Mammary epithelial cell (primary cell): ENCODE measurements at places on chromosomes 6 and 20. TPM values are rescaled to one million over a fixed set of nuclear protein-coding genes. Genes with fewer than 3 reads are reported as not detected.

DNA sequence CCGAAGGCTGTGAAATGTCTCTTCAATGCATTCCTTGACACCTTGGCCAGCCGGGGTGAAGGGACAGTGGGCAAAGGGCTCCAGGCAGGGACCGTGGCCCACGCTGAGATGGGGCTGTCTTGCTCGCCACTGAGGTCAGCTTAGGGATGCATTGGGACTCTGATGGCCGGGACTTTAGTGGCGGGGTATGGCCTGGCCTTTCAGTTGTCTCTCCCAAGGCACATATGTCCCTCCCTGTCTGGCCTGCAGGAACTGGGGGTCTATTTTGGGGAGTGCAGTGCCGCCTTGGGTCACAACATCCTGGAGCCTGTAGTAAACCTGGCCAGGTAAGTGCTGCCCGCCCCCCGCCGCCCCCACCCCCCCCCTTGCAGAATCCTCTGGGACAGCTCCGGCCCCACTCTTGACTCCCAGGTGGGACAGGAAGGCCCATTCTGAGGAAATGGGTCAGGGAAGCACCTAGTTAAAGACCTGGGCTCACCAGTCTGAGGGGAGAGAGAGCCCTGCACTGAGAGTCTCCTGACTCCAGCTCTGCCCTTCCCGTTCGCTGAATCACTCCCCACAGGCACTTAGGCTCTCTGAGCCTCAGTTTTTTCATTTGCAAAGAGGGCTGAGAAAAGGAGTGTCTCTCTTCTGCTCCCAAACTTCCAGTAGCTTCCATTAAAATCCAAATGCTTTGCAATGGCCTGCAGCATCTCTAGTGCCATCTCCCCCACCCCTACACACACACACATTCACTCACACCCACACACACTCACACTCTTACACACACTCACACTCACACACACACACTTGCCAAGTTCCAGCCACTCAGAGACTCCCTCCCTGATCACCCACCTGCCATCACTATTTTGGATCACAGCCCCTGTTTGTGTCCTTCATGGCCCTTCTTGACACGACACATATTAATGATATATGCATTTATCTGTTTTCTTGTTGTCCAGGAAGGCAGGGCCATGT is 33.1 kb downstream of the RAB44 start:
- no peak for DNase-seq

- DNase-seq = no peak
Measured at GRCh38 chr20:36777576-36777975, 4.0 kb upstream of the DSN1 start.

Gene FAM83D
- polyA plus RNA-seq = 52.5 TPM

- DNase-seq = no peak
Measured at GRCh38 chr6:138162955-138163575, 1.3 kb downstream of the ARFGEF3 start.

DNA sequence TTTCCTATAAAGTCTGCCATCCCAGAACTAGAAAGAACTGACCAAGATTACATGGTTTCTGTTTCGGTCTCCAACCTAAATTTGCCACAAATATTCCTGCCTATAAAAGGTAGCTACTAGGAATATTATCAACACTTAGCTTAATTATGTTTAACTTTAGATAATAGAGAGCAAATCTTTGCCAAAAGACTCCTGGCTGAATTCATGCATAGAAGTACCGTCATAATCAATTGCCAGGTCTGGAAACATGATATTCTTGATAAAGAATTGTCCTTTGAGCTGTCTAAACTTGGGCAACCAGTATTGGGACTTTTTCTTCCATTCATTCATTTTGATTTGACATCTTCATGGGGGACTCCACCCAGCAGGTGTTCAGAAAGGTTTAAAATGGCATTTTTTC is 22.4 kb downstream of the CALHM6 start:
- no peak for DNase-seq

Gene SUMO4
- polyA plus RNA-seq = 0.14 TPM

- DNase-seq = no peak
Measured at GRCh38 chr20:32963176-32963575, 41.1 kb downstream of the SUN5 start.

DNA sequence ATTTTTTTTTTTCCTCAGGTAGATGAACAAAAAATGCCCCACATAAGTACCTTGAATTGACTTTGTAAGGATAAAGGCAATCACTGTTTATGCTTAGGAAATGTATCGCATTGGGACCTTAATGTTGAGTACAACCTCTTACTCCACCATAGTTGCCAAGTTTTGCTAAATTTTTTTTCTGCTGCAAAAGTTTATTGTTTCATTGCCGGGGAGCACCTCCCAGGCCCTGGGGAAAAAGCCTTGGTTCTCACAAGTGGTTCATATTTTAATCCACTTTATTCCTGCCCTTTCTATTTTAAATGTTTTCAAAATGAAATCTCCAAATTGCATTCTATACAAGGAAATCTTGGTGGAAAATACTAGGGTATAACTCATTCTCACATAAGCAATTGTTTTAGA is 52.3 kb upstream of the UTRN start:
- DNase-seq = no peak

- no peak for DNase-seq
Measured at GRCh38 chr6:83578057-83578456, 65.7 kb downstream of the PRSS35 start.

DNA sequence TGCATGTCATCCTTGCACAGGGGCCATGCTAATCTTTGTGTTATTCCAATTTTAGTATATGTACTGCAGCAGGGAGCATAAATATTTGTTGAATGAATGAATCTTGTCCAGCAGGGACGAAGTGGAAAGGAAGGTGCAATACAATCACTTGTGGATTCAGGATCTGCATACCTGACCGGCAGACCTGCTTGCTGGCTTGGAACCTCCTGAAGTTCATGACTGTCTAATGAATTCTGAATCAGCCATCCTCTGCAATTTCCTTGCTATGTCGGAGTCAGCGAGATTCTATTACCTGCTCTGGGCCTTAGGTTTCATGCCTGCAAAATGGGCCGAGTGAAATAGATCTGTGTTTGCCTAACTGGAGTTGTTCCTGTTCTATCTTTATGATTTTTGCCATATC is 17.4 kb upstream of the NCOA3 start:
- DNase-seq = no peak

- peak; percentile 35 for DNase-seq
Measured at GRCh38 chr20:44464514-44464913, 11.2 kb upstream of the TTPAL start.

Gene LAMA4
- 0.18 TPM for polyA plus RNA-seq

Gene KIF6
- polyA plus RNA-seq = 0.32 TPM

DNA sequence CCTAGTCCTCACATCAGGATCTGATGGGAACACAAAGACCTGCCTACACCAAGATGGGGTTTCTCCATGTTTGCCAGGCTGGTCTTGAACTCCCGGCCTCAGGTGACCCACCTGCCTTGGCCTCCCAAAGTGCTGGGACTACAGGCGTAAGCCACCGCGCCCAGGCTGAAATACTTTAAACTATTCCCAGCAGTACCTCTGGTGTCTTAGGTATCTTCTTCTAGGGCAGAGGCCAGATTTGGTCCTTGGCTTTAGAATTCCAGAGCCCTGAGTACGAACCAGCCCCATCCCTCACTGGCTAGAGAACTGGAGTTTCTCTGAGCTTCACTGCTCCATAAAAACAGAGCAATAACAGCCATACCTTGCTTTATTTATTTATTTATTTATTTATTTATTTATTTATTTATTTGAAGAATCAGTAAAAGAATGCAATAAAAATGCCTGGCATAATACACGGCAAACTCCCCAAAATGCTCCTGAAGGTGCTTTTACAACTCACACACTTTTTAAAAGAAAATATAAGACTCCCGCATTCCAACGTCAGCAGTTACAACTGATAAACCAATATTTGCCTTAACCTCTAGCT is 312.1 kb downstream of the TFAP2C start:
- no peak for DNase-seq

Gene RBM39
- polyA plus RNA-seq = 27.2 TPM

- DNase-seq = peak; percentile 54
Measured at GRCh38 chr6:90493332-90493731, 93.5 kb downstream of the MAP3K7 start.

DNA sequence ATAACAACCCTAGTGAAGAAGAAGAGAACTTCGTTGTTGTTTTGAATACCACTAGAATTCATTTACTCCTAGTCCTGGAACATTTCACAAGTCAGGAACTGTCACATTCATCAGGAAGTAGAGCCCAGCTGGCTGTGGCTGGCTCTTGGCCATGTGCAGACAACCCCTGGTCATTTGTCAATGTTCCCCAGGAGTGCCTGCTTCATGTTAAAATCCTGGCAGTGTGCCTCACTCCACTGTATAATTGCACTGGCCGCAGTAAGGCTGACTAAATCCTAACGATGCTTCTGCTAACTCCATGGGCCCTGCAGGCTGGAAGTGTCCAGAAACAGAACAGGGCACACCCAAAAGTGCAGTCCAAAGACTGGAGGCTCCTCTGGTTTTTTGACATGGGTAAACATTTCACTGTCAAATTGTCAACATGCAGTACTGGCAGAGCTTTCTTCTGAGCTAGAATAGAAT is 41.5 kb upstream of the ADGRF1 start:
- DNase-seq = peak; percentile 65

DNA sequence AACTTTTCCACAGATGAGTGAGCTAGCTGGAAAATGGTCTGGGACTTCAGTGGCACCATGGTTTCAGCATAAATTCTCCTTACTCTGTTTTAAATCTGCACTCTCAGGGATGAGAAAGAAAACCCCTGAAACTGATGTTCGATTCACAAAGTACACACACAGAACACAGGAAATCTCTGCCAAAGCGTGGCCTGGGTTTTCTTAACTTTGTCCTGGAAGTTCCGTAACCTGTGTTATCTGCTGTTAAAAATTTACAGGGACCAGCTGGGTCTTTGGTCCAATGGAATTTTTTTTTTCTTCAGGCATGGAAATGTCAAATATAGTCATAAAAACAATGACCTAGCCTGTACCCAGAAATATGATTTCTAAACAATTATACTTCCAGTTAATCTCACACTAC is 7.3 kb downstream of the SCML4 start:
- DNase-seq = no peak

Gene HLA-DQB2
- polyA plus RNA-seq = not detected

- DNase-seq = no peak
Measured at GRCh38 chr20:42649748-42650147, 540.0 kb downstream of the PTPRT start.

DNA sequence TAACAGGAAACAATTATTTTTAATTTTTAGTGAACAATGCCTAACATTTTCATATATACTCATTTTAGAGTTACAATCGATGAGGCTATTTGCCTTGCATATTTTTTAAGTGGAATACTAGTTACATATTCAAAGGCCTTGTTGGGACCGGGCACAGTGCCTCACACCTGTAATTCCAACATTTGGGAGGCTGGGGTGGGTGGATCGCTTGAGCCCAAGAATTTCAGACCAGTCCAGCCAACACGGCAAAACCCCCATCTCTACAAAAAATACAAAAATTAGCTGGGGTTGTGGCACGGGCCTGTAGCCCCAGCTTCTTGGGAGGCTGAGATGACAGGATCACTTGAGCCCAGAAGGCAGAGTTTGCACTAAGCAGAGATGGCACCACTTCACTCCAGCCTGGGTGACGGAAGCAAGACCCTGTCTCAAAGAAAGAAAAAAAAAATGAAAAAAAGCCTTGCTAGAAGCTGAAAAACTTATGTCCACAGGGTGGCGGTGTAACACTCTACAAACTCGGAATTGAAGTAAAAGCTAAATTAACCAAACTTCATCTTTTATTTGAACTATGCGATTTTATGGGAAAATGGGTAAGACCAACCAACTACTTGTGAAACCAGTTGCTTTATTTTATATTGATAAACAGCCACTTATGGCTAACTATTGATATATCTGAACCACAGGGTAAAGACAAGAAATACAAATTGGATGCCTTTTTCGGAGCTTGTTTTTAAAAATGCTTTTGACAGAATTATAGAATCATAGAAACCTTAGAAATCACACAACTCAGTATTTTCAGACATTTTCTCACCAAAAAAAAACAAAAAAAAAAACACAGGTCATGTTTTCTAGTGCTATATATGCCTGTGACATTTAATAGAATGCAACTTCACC is 24.1 kb upstream of the ROS1 start:
- DNase-seq = peak; percentile 50

Gene ZSCAN16
- polyA plus RNA-seq = 1.0 TPM

Gene PHF1
- 19.0 TPM for polyA plus RNA-seq

Gene TCF19
- polyA plus RNA-seq = 25.9 TPM

DNA sequence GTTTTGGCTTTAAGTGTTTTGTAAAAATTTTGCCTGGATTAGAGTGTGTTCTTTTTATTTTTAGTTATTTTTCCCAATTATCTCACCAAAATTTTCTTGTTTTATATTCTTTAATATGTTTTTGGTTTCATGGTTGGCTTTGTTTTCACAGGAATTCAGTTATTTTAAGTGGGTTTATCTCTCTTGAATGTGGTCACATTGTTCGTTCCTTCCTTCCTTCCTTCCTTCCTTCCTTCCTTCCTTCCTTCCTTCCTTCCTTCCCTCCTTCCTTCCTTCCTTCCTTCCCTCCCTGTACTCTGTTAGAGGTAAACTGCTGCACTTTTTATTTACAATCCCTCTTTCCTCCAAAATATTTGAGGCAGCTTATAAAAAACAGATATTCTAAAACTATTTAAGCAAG is 672.9 kb upstream of the CITED2 start:
- no peak for DNase-seq

- DNase-seq = no peak
Measured at GRCh38 chr20:18822832-18823231, 9.2 kb downstream of the SCP2D1 start.

DNA sequence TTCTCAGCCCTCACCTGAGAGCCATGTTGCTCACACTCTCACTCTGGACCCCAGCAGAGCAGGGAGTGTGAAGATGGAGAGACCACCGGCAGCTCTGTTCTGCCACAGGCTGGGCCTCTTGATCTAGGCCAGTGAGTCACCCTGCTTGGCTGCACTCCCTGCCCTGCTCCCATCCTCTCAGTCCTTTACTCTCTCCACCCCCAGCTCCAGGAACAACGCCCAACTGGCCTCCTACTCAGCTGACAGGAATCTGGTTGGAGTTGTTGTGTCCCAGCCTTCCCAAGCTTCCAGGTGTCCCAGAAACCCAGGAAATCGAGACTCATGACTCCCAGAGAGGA is at the start of gene PSORS1C1:
PSORS1C1 (plus strand) TSS at position 260 of the 338 bp plus-strand sequence. CDS start 14,833 bp downstream, outside the sequence.
- DNase-seq = peak; percentile 90

DNA sequence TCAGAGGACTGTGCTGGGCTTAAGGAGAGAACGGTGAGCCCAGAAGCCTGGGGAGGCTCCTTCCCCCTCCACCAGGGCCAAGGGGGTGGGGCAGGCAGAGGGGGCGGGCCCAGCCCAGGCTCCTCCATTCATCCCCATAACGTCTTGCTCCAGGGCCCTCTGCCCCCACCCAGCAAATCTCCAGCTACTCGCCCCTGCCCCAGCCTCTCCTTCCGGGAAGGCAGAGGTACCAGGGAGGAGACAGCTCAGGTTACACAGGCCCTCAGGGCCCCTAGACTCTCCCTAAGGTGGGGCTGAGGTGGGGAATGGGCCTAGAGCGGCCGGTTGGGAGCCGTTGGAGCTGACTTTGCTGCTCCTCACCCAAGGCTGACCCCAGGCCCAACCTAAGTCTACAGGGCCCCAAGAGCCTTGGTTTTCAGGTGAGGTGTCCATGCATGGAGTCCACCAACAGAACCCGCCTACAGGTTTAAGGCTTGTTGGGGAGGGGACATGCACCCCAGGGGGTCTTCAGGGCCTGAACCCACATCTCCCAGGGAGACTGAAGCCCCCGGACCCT is 1.2 kb downstream of the LAMA5 start:
- peak; percentile 75 for DNase-seq
